ENCODE measurements at places on chromosomes 4 and X. TPM values are rescaled to one million over a fixed set of nuclear protein-coding genes. Genes with fewer than 3 reads are reported as not detected.

ZDHHC15 gene
- total RNA-seq, result 0.48 TPM

NWD2 gene
- not detected for total RNA-seq

SULT1B1 gene
- total RNA-seq, result 0.52 TPM

USP38 gene
- total RNA-seq, result 14.1 TPM

RBM41 gene
- 12.5 TPM for total RNA-seq

SAGE1 gene
- not detected for total RNA-seq

SPACA5B gene
- not detected for total RNA-seq

IL21 gene
- not detected for total RNA-seq

KLHL5 gene
- 75.4 TPM for total RNA-seq

SHOX gene
- not detected for total RNA-seq

PNMA6E gene
- total RNA-seq, result not detected

PAGE4 gene
- total RNA-seq, result not detected

PACRGL gene
- total RNA-seq, result 25.6 TPM

SLC7A11 gene
- total RNA-seq, result 6.1 TPM
